SK-N-MC (cell line): ENCODE measurements at places on chromosomes 16 and 17.

DNA sequence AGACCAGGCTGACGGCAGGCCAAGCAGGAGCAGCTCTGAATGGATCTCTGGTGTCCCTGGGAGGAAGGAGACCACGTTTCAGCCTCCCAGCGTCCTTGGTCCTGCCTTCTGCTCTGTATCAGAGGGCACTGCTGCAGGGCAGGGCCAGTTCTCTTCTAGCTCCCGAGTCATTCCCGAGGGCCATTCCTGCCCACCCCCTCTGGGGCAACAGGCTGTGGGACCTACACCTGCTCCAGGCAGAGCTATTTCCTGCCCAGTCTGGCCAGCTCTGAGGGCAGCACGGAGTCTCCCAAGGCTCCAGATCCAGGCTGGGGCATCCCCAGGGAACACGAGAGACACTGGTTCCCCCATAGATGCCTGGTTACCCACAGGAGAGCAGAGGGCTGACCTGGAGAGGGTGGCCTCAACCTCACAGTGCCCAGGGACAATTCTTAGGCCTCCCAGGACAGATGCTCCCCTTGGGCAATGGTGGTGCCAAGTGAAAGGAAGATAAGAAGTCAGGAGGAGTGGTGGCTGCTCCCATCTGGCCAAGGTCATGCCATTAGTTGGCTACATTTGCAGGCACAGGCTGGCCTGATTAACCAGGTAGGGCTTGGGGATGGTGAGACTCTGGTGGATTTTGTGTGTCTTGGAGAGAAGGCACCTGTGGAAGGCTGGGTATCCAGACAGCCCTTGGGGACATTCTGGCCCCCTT is 2.0 kb downstream of the WFIKKN2 start:
- no peak for DNase-seq

GRCh38 chr17:27241346-27241946 is 52.5 kb upstream of the WSB1 start:
- DNase-seq, result no peak

DNA sequence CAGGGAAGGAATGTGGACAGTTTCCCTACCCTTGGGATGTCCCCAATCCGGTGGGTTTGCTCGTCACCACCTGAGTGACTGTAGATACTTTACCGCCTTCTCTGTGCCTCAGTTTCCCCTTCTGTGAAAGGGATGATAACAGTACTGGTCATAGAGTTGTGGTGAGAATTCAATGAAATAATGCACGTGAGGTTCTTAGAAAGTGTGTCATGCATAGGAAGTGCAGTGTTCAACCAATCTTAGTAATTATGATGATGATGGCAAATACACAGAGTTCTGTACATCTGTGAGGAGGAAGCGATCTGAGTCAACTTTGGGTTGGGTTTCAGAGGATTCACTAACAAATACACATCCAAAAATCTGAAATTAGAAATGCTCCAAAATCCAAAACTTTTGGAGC is 114.6 kb upstream of the HS3ST2 start:
- no peak for DNase-seq

GRCh38 chr16:29011851-29012250 is 27.0 kb downstream of the LAT start:
- DNase-seq, result no peak

- no peak for DNase-seq
These were observed 4.2 kb downstream of the CLCN7 start for GRCh38 chr16:1470481-1471251.

DNA sequence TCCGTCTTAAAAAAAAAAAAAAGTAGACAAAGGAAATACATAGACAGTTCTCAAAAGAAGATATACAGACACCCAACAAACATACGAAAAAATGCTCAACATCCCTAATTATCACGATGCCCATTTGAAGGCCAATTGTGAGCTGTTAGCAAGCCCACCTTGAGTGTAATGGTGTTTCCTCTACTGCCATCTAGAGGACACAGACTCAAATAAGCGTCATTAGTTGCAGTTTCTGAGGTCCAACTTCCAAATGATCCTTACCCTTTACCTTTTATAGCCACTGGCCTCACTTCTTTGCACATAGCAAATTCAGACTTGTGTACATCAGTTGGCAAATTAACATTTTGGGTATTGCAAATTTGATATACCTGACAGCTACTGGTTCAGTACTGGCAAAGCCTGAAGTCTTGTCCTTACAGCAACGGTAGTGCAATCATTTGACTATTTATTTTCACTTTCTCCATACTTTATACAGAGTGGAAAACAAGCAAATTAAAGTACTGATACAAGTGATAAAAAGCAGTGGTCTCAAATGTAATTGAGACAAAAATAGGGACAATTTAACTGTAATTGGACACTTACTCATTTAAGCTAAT is 536.3 kb upstream of the EEF2KMT start:
- peak; percentile 5 for DNase-seq

GRCh38 chr16:74226338-74226954 is 70.2 kb upstream of the PSMD7 start:
- peak; percentile 10 for DNase-seq

GRCh38 chr17:64498308-64499203 is 1.7 kb upstream of the POLG2 start:
- no peak for DNase-seq

GRCh38 chr17:40024901-40025300 is 9.7 kb downstream of the CSF3 start:
- no peak for DNase-seq

DNA sequence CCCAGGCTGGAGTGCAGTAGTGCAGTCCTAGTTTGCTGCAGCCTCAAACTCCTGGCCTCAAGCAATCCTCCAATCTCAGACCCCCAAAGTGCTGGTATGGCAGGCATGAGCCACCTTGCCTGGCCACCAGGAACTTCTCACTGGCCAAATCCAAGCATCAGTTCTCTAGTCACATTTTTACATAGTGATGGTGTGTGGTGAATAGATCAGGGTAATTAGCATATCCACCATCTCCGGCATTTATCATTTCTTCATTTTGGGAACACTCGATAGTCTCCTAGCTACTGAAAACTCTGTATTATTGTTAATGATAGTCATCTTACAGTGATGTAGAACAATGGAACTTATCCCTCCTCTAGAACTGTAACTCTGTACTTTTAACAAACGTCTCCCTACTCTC is 58.3 kb downstream of the RAB11FIP4 start:
- DNase-seq, result no peak

DNA sequence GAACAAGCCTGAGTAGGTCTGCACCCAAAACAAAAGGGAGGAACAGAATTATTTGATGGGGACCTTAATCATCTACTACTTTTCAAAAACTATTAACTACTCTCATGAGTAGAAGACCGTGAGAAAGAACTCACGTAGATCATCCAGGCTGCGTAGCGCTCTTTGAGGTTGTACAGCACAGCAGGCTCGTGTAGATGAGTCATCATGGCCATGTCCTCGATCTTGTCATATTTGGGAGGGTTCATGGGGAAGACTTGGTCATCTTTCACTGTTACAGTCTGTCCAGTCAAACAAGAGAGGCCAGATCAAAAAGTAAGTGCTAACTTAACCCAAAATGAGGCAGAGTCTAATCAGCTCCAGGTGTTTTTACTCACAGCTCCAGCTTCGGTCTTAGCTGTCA is 2.3 kb downstream of the MYH1 start:
- DNase-seq, result no peak

DNA sequence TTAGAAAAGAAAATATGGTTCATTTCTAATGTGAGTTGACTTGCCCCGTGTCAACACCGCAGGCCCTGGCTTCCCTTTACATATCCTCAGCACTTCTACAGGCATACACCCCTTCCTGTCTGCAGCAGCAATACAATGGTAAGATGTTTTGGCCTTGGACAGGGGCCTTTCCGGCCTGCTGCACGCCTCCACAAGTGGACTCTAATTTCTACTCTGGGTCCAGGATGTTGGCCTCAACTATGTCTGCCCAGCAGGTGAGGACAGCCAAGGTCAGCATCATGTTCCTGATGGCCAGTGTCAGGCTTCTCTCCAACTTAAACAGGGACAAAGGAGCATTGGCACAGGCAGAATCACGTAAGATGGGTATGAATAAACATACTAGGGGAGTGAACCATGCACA is 11.0 kb downstream of the C17orf67 start:
- DNase-seq, result no peak

DNA sequence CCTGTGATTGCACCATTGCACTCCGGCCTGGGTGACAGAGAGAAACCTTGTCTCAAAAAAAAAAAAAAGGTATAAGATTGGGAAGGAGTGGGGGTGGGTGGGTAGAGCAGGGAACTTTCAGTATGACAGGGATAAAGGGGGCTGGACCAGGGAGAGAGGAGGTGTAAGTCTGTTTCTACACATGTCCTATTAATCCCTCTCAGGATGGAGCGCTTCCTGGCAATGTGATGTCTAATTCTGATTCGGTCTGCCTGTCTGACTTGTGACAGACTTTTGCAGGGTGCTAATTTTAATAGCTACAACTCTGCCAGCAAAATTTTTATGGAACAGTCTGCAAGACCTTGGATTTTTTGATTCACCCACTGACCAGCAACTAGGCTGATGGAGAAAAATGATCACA is 53.8 kb upstream of the SLC25A19 start:
- DNase-seq, result no peak

GRCh38 chr16:906296-906695 is 64.5 kb downstream of the LMF1 start:
- no peak for DNase-seq

GRCh38 chr16:65622151-65622550 is 500.3 kb upstream of the CDH11 start:
- DNase-seq, result no peak

DNA sequence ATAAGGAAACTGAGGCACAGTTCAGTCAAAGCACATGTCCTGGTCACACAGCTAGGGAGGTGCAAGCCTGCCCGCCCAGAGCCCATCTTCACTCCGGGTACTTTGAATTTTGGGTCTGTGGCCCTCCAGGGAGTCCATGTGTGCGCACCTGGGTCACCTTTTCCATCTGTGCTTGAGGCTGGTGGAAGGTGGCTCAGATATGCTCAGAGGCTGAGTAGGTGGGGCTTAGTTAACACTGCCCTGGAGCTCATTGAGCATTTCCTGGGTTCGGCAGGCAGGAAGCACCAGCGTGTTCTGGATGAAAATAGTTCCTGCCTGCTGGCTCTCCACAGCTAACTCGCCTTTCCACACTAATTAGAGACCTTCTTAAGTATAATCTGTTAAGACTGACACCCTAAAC is 19.2 kb downstream of the FAM234A start:
- DNase-seq, result no peak

DNA sequence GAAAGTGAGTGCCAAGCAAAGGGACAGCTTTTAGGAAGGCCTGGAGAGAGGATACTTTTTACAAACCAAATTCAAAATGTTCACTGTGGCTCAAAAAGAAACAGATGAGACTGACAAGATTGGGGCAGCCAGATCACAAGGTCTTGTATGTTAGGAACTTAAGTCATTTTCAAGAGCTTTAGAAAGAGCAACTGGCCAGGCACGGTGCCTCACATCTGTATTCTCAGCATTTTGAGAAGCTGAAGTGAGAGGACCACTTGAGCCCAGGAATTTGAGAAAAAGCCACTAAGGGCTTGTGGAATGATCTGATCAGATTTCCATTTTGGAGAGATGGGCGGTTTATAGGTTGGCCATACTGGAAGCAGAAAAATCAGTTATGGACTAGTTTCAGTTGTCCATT is 17.2 kb downstream of the SPAG9 start:
- no peak for DNase-seq

GRCh38 chr16:61295311-61295710 is 740.9 kb downstream of the CDH8 start:
- no peak for DNase-seq

GRCh38 chr17:72176951-72177660 is 56.3 kb downstream of the SOX9 start:
- no peak for DNase-seq

- no peak for DNase-seq
These were observed 27.7 kb upstream of the CORO6 start for GRCh38 chr17:29650396-29650795.

- peak; percentile 47 for DNase-seq
These were observed 8.0 kb downstream of the SPPL2C start for GRCh38 chr17:45852535-45853297.

DNA sequence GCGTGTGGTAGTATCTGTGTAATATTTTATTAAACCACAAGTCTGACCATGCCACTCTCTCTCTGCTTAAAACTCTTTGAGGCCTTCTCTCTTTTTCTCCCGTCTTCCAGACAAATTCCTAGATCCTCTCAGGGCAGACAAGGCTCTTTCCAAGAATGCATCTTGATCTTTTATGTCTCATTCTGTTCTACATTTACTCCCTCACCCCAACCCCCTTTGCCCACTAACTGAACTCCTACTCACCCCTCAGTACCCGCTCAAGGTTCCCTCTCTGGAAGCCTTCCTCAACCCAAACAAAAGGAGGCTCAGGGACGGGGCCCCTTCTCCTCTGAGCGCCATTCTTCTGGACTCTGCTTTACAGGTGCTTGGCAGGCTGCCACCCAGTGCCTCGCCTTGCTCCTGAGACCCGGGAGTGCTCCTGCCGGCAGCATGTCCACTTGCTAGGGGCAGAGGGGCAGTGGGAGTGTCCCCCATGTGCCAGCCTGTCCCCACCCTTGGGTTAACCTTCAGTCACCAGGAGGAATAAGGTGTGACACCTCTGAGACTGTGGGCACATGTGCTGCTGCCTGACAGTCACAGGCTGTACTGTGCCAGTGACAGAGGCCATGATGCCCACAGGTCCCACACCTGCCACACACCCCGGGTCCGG is 9.2 kb downstream of the SLC13A2 start:
- DNase-seq, result no peak

- DNase-seq, result no peak
These were observed 10.2 kb downstream of the CYB561 start for GRCh38 chr17:63435681-63436522.

GRCh38 chr16:22001591-22001990 is 675 bp upstream of the PDZD9 start:
- no peak for DNase-seq

- DNase-seq, result no peak
These were observed 106.8 kb downstream of the ZNF778 start for GRCh38 chr16:89324056-89325010.

GRCh38 chr17:40474419-40475002 is 26.9 kb downstream of the TNS4 start:
- no peak for DNase-seq

DNA sequence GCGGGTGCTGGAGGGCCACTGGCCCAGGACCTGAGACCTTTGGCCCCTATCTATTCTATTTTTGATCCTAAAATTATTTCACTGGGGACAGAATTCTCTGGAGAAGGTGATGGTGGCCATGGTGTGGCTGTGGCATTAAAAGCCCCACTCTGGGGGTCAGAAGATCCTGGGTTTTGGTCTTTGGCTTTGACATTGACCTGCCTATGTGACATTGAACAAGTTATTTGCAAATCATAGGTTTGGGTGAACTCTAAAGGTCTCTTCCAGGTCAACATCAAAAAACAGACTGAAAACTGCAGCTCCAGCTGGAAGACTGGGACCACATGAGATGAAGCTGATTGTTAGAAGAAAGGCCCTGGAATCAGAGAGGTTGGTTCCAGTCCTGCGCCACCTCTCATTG is 2.3 kb upstream of the CDH1 start:
- no peak for DNase-seq

GRCh38 chr16:9816644-9817043 is 365.6 kb downstream of the GRIN2A start:
- no peak for DNase-seq

- DNase-seq, result no peak
These were observed 36.8 kb upstream of the ZC3H18 start for GRCh38 chr16:88533381-88533917.

- DNase-seq, result no peak
These were observed 1.3 kb downstream of the TMEM219 start for GRCh38 chr16:29963021-29963743.
